ENCODE measurements at places on chromosomes 7 and 10.

DNA sequence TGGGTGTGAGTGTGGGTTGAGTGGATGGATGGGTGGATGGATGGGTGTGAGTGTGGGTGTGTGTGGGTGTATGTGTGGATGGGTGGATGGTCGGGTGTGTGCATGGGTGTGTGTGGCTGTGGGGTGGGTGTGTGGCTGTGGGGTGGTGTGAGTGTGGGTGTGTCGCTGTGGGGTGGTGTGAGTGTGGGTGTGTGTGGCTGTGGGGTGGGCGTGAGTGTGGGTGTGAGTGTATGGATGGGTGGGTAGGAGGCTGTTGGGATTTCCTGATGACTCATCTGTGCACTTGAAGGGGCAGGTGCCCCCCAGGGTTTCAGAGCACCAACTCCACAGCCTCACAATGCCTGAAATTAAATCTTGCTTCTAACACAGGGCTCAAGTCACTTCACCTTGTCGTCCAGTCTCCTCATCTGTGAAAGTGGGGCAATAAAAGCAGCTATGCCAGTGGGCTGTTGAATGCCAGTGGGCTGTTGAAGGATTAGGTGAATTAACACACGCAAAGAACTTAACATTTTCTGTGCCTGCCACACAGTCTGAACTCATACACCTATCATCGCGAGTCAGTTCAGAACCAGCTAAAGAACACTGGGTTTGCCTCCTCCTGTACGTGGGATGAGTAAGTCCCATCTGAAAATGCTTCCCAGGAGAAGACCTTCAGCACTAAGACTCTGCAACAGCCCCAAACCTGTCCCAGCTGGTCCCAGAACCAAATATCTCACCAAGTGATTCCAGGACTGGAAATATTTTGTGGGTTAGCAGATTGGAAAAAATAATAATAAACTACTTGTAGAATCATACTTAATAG lies 32.0 kb downstream of the SFMBT2 start:
- DNase-seq = no peak

DNA sequence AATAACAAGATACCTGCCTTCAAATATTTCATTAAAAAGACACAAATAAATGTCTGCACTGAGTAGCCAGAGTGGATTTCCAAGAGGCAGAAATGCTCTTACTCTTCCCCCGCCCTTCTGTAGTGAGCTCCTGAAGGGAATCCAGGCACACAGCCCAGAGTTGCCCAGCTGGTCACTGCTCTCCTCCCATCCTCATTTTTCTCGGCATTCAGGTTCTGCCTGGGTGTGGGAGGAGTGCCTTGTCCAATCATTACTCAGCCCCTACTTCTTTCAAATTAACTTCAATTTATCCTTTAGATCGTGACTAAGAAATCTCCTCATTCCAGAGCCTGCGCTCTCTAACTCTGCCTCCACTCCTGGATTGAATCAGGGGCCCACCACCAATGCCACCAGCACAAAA lies 12.2 kb downstream of the CCDC6 start:
- DNase-seq = no peak

DNA sequence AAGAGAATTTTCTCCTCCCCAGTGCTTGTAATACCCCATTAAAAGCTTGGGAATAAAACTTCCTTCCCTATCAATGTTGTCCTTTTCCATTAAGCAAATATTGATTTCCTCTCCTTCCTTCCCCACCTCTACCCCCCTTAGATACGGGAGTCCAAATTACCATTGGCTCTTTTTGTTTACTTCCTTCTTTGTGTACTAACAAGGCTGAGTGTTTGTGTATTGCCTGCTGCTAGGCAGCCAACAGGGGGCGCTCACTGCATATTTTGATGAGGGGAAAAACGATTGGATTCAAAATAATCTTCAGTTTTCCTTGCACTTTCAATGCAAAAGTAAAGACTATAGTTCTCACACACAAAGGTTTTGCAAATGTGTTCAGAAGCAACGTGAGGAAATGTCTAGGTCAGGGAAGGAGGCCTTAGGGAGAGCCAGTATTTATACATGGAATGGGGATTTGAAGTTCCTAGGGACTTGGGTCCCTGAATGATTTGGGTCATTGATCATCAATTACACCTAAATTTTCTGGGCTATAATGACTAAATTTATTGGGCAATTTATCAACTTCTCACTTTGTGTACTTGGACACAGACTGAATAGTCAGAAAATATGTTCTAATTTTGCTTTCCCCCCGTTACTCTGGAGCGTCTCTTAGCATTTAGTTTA lies 23.6 kb upstream of the VPS41 start:
- DNase-seq = peak; percentile 66

- DNase-seq = no peak
Measured at GRCh38 chr7:120989257-120990220, 1.0 kb downstream of the CPED1 start.

DNA sequence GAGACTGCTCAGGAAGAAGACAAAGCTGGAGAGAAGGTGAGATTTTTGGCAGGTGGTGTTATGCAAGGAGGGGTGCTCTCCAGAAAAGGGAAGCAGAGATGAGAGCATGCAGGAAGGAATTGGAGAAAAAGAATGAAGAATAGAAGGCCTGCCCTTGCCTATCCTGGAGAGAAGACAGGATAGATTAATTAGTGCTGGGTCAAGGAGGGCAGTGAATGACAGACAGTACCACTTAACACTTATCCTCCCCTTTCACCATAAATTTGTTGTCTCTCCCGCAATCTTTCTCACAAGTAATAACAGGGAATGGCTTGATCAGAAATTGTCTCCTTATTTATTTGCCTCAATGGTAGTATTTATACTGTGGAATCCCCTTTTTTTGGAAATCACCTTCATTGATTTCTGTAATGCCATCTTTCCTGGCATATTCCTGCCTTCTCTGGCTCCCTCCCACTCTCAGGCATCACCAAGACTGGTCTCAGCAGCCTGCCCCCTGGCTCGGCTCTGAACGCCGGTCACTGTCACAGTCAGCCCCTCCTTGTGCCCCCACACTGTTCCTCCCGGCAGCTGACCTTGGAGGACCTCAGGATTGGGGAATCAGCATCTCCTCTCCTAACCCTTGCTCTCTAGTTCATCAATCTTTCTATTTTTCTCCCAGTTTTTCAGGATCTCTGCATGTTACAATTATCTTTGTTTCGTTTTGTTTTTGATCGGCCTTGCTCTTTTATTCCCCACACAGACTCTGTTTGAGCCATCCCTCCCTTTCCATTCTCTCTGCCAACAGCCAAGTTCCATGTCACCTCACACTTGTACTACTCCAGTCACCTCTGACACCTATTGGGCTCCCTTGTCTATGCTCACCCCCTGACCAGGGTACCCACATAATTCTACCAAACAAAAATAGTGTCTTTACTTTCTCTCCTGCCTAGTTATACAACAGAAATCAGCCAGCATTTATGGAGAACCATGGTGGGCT lies 294.2 kb downstream of the PLXDC2 start:
- DNase-seq = peak; percentile 30

DNA sequence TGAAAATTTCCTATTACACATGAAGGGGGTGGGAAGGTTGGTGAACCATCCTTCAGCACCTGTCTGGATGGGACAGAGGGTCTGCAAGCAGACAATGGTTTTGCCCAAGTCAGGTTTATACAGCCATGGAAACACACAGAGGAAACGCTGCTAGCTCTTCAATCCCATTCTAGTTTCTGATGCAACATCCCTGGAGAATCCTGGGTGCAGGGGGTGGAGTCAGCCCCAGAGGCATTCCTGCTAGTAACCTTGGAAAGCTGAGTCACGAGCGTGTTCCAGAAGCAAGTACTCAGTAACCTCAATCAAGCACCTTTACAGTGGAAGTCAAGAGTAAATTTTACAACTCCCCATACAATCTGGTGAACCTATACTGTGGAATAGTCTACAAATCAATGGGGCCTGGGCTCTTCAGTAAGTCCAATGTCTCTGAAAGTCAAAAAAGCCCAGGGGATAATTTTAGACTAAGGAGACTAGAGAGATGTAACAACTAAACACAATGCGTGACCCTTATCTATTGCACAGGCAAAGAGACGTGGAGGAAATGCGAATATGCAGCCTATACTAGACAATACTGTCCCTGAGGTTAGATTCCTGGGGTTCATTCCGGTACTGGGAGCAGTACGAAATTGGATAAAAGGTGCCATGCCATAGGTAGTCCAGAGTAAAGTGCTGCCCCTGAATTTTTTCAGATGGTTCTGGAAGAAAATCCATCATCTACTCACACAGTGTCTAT lies 95.4 kb downstream of the ZRANB1 start:
- DNase-seq = no peak

DNA sequence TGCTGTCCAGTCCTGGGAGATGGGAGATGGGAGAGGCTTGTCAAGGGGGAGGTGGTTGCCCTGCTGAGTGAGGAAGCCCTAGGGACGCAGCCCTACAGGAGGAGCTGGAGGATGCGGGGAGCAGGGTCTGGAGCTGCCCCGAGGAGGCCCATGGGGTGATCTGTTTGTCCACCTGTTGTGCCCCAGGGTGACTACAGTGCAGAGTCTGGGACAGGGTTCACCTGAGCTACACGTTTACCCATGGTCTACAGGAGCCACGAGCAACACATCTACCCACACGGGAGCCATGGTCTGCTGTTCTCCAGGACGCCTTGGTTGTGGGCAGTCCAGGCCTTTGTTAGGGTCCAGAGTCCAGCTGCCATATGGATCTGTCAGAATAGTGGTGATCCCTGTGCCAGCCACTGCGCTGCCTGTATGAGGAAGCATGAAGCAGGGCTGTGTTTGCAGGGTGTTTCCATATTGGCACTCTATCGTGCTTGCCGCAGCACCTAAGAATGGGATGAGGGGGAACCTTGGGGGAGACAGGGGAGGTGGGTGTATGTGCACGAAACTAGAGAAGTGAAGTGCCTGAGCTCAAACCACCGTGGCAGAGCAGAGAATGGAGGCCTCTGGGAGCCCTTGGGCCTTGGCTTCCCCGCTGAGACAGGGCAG lies 23.7 kb downstream of the ZNF775 start:
- no peak for DNase-seq

DNA sequence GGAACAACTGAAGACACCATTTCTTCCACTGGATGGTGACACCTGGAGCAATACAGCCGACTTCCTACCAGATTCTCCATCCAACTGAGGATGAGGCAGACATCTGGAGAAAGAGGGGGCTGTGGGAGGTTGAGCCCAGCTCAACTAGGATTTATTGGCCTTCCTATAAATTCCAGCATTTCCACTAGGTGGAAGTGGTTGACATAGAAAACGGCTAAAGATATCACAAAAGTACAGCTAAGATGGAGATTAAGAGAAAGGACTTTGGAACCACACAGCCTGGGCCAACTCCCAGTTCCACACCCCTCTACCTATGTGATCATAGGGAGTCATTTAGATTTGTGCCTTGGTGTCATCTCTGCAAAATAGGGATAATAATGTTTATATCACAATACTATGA lies 61.3 kb upstream of the CAV2 start:
- no peak for DNase-seq

DNA sequence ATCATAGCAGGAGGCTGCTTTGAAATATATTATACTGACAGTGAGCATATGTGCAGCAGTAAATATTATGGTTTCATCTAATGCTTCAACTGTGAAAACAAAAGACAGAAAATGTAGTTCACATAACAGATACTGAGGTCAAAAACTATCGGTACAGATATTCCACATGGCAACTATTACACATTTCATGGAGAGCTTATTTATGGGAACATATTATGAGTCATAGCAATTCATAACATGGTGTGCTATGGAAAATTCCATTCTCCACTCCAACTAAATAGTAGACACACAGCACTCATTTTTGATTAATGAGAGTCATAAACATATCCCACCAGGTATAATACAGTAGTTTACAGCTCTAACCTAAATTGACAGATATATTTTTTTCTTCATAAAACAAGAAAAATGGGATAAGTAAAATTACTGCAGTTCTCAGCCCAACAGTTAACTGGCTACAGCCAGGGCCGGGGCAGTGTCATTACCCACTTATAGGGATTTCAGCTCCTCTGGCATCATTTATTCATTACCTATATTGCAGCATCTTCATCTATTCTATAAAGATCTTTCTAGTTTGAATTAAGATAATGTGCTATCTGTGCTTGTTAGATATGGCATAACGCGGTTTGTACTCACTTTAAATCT lies 475.6 kb upstream of the KLF6 start:
- DNase-seq = no peak

- DNase-seq = peak; percentile 76
Measured at GRCh38 chr7:76318488-76319353, 16.2 kb downstream of the HSPB1 start.

- DNase-seq = no peak
Measured at GRCh38 chr10:109328001-109328400, 595.3 kb downstream of the XPNPEP1 start.

DNA sequence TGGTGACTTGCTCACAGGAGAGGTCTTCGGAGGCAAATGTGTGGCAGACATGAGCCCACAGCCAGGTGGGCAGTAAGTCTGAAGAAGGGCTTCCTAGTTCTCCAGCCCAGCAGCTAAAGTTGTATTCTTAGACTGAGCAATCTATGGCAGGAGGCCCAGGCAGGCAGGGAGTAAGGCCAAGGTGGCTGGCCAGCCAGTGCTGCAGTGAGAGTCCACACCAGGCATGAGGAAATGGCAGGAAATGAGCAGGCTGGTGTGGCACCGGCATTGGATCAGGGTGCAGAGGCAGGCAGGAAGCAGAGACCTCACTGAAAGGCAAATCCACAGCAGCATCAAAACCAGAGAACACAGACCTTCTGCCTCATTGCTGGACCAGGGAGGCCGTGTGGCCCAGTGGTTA lies 84.6 kb upstream of the PDE1C start:
- DNase-seq = no peak

GRCh38 chr7:127914693-127915092 lies 116.5 kb downstream of the LRRC4 start:
- no peak for DNase-seq

GRCh38 chr10:108385963-108386362 lies 1221.5 kb upstream of the SORCS1 start:
- DNase-seq = no peak

Data from NCI-H146 (cell line).